GM12878 (cell line): ENCODE measurements at places on chromosomes 4 and X.

DNA sequence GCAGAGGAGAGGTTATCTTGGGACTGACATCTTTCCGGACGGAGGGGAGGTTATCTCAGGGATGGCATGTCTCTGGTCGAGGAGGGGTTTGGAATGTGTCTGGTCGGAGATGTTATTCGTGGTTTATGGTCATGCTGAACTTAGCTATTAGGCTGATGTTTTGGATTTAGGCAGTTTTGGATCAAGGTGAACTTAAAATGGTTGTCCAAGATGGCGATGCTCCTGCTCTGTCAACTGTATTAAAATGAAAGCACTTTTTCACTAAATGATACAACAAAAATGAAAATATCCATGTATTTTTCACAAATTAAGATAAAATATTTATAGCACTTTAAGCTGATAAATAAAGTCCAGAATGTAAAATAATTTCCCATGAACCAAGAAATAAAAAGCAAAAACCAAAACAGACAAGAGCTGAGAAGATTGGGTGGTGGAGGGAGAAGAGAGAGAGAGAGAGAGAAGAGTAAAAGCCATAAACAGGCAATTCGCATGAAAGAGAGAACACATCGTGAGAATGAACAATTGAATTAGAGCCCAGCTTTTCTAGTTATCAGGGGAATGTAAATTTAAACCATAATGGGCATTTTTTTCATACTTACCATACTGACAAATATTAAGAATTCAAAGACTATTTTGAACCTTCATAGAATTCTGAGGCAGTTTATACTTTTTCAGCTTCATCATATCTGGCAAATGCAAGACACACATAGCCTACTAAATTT lies 2236.0 kb upstream of the AGA start:
- DNase-seq: no peak
- no peaks in the 10 kb centered on the region for H3K36me3 ChIP-seq
- no peak overlapping the region for H3K27ac ChIP-seq
- no peaks in the 10 kb centered on the region for H3K27me3 ChIP-seq
- H3K4me1 ChIP-seq: no peaks in the 10 kb centered on the region

DNA sequence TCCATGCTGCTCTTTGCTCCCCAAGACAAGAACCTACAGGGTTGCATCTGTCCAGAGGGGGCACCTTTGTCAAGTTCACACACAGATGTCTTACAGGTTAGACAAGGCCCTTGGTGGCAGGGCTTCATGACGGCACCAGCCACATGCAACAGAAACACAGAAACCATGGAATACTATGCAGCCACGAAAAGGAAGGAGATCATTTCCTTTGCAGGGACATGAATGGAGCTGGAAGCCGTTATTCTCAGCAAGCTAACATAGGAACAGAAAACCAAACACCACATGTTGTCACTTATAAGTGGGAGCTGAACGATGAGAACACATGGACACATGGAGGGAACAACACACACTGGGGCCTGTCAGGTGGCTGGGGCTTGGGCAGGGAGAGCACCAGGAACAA lies 85.1 kb upstream of the NDP start:
- no peak overlapping the region for H3K27ac ChIP-seq
- no peak for DNase-seq
- no peak overlapping the region for H3K4me3 ChIP-seq
- no peaks in the 10 kb centered on the region for H3K27me3 ChIP-seq
- no peaks in the 10 kb centered on the region for H3K36me3 ChIP-seq
- H3K4me1 ChIP-seq: no peaks in the 10 kb centered on the region

- H3K4me3 ChIP-seq: no peak overlapping the region
- no peaks in the 10 kb centered on the region; the same call in 1 of the 2 replicates for H3K4me1 ChIP-seq
- no peak for DNase-seq
- H3K36me3 ChIP-seq: no peaks in the 10 kb centered on the region
These were observed 253.2 kb downstream of the SPRY1 start for GRCh38 chr4:123649645-123650391.

GRCh38 chrX:135213200-135213844 lies 38.5 kb upstream of the ETDA start:
- H3K4me1 ChIP-seq: no peaks in the 10 kb centered on the region
- no peaks in the 10 kb centered on the region for H3K27me3 ChIP-seq
- H3K27ac ChIP-seq: no peak overlapping the region
- DNase-seq: no peak
- H3K4me3 ChIP-seq: no peak overlapping the region
- no peaks in the 10 kb centered on the region for H3K36me3 ChIP-seq

GRCh38 chr4:41512136-41512535 lies 25.8 kb upstream of the LIMCH1 start:
- no peaks in the 10 kb centered on the region for H3K36me3 ChIP-seq
- H3K4me1 ChIP-seq: no peaks in the 10 kb centered on the region
- no peaks in the 10 kb centered on the region for H3K27me3 ChIP-seq
- no peak overlapping the region for H3K27ac ChIP-seq
- no peak overlapping the region for H3K4me3 ChIP-seq

DNA sequence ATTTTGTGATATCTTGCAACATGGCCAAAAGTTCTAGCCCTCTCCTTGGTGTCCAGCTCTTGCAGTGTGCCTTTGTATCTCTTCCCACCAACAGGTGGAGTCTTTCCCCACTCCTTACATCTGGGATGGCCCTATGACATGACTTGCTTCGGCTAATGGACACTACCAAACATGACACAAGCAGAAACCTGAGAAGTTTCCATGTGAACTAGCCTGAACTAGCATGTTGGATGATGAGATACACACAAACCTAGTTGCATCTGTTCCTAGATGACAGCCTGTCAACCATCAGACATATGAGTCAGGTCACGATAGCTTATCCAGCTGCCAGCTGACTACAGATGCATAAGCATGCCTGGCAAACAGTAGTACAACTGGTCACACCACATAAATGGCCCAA lies 207.5 kb upstream of the FTHL17 start:
- H3K27ac ChIP-seq: no peak overlapping the region
- no peak for DNase-seq

DNA sequence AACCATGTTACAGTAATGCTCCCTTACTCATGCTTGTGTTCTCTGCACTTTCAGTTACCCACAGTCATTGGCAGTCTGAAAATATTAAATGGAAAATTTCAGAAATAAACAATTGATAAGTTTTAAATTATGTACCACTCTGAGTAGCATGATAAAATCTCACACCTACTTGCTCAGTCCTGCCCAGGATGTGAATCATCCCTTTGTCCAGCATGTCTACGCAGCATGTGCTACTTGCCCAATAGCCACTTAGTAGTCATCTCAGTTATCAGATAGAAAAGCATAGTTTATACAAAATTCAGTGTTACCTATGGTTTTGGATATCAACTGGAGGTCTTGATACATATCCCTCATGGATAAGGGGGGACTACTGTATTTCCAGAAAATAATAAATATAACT lies 577.1 kb downstream of the GALNTL6 start:
- DNase-seq: no peak
- no peak overlapping the region for H3K4me3 ChIP-seq
- no peaks in the 10 kb centered on the region for H3K27me3 ChIP-seq
- H3K36me3 ChIP-seq: no peaks in the 10 kb centered on the region
- no peaks in the 10 kb centered on the region for H3K4me1 ChIP-seq
- H3K27ac ChIP-seq: no peak overlapping the region

- peak; percentile 73 for DNase-seq
- no peaks in the 10 kb centered on the region for H3K27me3 ChIP-seq
- peak within 1 kb of the TSS; percentile 89 for H3K27ac ChIP-seq
- peak within 1 kb of the TSS; percentile 64 for H3K4me3 ChIP-seq
- no peaks in the 10 kb centered on the region for H3K4me1 ChIP-seq
- no peaks in the 10 kb centered on the region for H3K36me3 ChIP-seq
These were observed at the start of gene NXT2 for GRCh38 chrX:109536439-109537323. NXT2 (plus strand) TSS chrX:109536844; CDS start chrX:109537007, 163 bp downstream.

- H3K36me3 ChIP-seq: no peaks in the 10 kb centered on the region
- no peak for DNase-seq
- no peaks in the 10 kb centered on the region for H3K4me1 ChIP-seq
- H3K4me3 ChIP-seq: peak overlapping the region; percentile 31; the same call in 1 of the 2 replicates
These were observed 726 bp upstream of the KANTR start for GRCh38 chrX:53093177-53093655.

- H3K4me3 ChIP-seq: no peak overlapping the region
- no peaks in the 10 kb centered on the region for H3K36me3 ChIP-seq
- no peaks in the 10 kb centered on the region for H3K27me3 ChIP-seq
- H3K27ac ChIP-seq: no peak overlapping the region
- no peak for DNase-seq
- peaks cover 5% of the 10 kb centered on the region for H3K4me1 ChIP-seq
These were observed 113.3 kb upstream of the OTUD4 start for GRCh38 chr4:145293658-145294057.

- no peak overlapping the region for H3K27ac ChIP-seq
- peaks cover 14% of the 10 kb centered on the region for H3K4me1 ChIP-seq
- H3K4me3 ChIP-seq: no peak overlapping the region
- H3K36me3 ChIP-seq: no peaks in the 10 kb centered on the region
These were observed 19.4 kb downstream of the BMP3 start for GRCh38 chr4:81049907-81050306.

DNA sequence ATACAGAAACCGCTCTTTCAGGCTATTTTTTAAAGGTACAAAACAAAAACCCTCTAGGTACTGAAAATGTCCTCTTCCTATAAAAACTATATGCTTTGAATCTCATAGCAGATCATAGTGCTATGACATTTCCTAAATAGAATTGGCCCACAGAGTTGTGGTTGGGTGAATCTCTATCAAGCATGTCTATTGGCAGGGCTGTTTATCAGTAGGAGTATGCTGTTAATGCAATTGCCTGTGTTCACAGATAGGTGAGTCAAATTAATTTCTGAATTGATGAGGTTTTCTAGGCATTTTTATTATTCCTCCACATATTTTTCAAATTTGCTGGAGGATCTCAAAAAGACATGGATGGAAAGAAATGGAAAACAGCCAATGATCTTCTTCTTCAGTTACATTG lies 73.9 kb downstream of the QRFPR start:
- no peak for DNase-seq
- H3K27ac ChIP-seq: no peak overlapping the region
- H3K4me1 ChIP-seq: peaks cover 8% of the 10 kb centered on the region
- H3K4me3 ChIP-seq: no peak overlapping the region
- H3K36me3 ChIP-seq: no peaks in the 10 kb centered on the region

GRCh38 chr4:168421671-168422070 lies 58.6 kb downstream of the DDX60L start:
- H3K4me1 ChIP-seq: no peaks in the 10 kb centered on the region
- no peaks in the 10 kb centered on the region for H3K27me3 ChIP-seq
- no peak overlapping the region for H3K4me3 ChIP-seq
- no peak for DNase-seq

- no peaks in the 10 kb centered on the region for H3K36me3 ChIP-seq
- peak overlapping the region; percentile 90 for H3K4me3 ChIP-seq
- H3K27me3 ChIP-seq: no peaks in the 10 kb centered on the region
- 0 out of 2 replicates have a peak, but pooled peaks cover 3% of the 10 kb centered on the region for H3K4me1 ChIP-seq
- DNase-seq: no peak
These were observed 980 bp downstream of the AP1S2 start for GRCh38 chrX:15853586-15854079.

DNA sequence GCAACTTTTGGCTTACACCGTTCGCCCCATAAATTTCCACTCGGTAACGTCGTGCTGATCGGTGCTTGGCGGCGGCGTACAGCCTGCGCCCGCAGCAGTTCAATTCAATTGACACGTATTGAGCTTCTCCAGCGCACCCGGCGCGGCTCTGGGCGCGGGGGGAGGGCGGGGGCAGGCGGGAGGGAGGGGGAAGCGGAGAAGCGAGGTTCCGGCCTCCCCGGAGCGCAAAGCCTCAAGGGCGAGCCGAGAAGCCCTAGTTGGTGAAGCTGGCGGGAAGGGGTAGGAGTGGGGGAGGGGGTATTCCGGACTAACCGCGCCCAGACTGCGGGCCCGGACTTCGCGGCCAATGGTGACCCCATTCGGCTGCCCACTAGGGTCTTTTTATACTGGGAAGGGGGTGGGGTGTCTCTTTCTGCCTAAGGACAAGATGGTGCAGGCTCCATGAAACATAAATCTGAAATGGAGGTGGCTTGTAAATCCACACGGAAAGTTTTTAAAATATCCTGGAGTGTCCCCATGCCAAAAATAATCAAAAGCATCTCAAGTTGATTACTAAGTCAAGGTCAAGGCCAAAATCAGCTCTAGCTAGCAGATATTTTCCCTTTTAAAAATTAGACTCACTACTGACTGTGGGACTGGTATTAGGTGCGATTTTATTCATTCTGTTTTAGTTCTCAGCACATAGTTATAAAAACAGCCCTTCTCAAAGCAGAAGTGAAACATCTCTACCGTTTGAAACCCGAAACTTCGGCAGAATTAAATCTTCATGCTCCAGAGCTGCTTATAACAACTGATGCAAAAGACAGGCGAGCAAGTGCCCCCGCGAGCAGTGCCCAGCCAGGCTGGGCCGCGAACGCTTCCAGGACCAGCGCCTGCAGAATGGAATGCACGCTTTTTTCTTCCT lies 1.5 kb upstream of the BCOR start:
- H3K4me3 ChIP-seq: peak overlapping the region; percentile 55
- H3K4me1 ChIP-seq: peaks cover 4% of the 10 kb centered on the region; the same call in 1 of the 2 replicates
- peak overlapping the region; percentile 74 for H3K27ac ChIP-seq
- peak; percentile 66 for DNase-seq

DNA sequence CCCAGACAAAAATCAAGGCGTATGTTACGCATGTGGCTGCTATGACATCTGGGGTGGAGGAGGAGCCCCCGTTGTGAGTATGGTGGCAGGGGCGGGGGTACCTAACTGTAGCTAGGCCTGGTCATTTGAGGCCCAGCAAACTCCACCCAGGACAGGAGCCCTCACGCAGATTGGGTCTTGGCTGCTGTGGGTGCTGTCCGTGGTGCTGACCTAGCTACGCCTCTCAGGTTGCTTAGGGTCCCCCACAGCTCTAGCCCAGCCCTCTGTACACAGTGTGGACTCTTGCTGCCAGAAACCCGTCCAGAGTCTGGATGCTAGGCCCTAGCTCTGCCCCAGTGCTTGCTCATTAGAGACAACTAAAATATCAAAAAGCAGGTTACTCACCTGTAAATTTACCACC lies 146.7 kb upstream of the PSAPL1 start:
- H3K36me3 ChIP-seq: no peaks in the 10 kb centered on the region
- H3K27me3 ChIP-seq: no peaks in the 10 kb centered on the region
- H3K4me1 ChIP-seq: no peaks in the 10 kb centered on the region
- H3K4me3 ChIP-seq: no peak overlapping the region

- H3K4me3 ChIP-seq: no peak overlapping the region
- no peaks in the 10 kb centered on the region for H3K36me3 ChIP-seq
- H3K27ac ChIP-seq: no peak overlapping the region
- no peak for DNase-seq
- no peaks in the 10 kb centered on the region for H3K4me1 ChIP-seq
These were observed 35.6 kb downstream of the PAK3 start for GRCh38 chrX:111131572-111131971.

GRCh38 chr4:53705151-53705764 lies 114.0 kb upstream of the LNX1 start:
- peak; percentile 47 for DNase-seq
- peaks cover 49% of the 10 kb centered on the region for H3K4me1 ChIP-seq
- peak overlapping the region; percentile 58 for H3K27ac ChIP-seq
- no peaks in the 10 kb centered on the region for H3K36me3 ChIP-seq

DNA sequence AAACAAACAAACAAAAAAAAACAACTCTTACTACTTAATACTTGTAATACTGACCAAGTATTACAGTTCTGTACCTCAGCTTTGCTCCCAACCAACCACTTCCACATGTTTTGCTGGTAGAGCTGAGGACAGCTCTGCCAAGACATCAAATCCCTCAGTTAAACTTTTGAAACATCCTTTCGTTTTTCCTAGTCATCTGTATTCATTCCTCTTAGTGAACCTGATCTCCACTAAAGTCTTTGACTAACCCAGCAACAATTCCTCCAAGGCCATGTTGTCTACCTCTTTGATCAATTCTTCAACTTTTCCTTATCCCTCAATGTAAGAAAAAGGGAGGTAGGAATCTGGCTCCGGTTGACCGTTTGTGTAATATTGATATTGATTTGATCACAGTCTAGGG lies 247.5 kb downstream of the ARHGAP24 start:
- peaks cover 20% of the 10 kb centered on the region for H3K4me1 ChIP-seq
- H3K36me3 ChIP-seq: no peaks in the 10 kb centered on the region
- no peak overlapping the region for H3K27ac ChIP-seq
- no peak for DNase-seq
- H3K27me3 ChIP-seq: no peaks in the 10 kb centered on the region
